EH (cell line): ENCODE measurements at places on chromosomes 6 and 20.
A peak's percentile ranks its signal among the peaks of the same experiment; 100 is the strongest.

DNA sequence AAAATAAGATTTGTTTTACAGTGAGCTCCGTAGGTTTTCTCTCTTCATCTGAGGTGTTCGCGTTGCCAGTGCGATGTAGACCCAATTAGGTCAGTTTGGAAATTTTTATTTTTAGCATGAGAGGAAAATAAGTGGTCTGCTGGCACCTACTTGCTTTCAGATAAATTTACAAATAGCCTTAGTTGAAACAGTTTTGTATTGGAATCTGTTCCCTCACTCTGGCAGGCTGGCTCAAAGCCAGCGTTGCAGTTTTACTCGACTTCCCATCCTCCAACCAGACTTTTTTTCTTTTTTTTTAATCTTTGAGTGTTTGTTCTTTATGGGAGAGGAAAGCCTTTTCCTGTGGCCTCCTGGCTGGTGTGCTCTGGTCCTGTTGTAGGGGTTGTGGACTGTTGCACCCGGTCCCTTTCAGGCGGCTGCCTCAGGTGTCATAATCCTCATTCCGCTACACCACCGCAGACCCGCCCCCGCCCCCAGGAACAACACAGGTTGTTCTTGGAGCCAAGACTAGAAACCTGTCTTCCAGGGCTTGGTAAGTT, 46.7 kb downstream of the TIAM2 start:
- no peak for DNase-seq

DNA sequence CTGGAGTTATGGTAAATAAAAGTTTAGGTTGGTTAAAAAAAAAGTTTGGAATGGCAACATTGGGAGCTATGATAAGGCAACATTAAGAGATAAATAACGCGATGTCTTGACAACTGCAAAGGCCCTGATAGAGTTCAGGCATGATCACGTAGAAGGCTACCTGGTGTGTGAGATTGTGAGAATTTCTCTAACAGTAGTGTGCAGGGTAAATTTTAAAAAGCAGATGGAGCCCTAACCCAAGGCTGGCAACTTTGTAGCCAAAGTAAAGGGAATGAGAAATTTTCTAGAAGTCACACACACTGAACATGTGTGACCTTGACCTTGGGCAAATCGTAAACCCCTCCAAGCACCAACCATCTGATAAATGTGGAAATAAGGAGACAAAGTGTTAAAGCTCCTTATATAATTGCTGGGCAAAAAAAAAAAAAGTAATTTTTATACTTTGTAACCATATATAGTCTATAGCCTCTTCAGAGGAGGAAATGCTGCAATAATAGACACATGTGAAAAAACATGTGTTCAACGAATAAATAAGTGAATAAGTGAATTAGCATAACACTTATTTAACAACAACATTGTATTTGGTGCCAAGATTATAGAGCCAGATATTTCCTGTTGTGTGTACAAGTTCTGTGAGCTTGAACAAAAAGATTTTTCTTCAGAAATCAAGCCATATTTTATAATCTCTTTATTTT, 18.2 kb downstream of the KCNQ5 start:
- no peak for DNase-seq

DNA sequence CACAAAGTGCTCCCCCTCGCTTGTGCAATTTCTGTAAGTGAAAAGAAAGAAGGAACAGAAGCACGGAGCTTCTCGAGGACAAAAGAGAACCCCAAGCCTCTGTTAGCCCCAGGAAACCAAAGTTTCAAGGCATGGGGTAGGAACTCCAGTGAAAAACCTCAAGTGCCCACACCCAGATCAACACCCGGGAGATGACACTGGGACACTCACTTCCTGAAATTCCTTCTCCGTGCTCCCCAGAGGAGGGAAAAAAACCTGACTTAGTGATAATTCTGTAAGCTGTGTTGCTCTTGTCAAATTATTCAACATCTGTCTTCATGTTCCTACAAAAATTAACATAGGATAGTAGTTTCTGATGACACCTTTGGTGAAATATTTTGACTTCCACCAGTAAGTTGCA, 4.6 kb downstream of the MDGA1 start:
- no peak for DNase-seq

DNA sequence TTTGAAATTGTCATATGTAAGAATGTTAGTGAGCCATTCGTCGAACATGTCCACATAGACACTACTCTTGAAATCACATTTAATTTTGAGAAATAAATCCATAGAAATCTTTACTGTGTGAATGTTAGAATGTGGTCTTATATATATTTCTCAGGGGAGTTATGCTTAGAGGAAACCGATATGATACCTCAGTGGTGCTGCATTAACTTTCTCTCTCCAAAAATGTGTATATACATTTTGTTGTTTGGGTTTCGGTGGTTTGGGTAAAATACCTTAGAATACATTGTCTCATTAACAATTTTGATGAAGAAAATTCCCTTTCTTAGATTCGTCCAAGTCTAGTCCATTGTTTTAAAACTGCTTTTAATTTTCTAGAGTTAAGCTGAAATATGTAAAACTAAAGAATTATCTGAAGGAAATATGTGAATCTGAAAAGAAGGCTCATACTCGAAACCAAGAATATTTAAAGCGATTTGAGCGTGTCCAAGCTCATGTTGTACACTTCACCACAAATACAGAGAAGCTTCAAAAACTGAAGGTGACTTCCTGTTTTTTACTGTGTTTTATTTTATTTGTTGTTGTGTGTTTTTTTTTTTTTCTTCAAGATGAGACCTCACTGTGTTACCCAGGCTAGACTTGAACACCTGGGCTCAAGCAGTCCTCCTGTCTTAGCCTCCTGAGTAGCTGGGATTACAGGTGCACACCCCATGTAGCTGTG, 10.3 kb downstream of the KIZ start:
- no peak for DNase-seq

DNA sequence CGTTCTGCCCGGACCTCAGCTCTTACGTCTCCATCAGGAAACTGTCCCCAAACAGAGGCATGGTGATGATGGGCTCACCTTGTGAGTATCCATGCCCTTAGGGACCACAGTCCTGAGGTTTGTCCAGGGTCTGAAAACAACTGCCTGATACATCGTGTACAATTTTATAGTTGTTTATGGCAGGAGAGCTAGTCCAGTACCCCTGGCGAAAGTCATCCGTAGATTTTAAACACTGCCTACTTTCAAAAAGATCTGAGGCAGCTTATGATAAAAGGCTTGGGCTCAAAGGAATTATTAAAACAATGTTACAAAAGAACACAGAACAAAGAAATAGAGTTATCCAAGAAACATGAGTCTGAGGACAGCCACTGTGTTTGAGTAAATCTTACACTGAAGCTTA, 14.0 kb downstream of the NTSR1 start:
- DNase-seq, result no peak

DNA sequence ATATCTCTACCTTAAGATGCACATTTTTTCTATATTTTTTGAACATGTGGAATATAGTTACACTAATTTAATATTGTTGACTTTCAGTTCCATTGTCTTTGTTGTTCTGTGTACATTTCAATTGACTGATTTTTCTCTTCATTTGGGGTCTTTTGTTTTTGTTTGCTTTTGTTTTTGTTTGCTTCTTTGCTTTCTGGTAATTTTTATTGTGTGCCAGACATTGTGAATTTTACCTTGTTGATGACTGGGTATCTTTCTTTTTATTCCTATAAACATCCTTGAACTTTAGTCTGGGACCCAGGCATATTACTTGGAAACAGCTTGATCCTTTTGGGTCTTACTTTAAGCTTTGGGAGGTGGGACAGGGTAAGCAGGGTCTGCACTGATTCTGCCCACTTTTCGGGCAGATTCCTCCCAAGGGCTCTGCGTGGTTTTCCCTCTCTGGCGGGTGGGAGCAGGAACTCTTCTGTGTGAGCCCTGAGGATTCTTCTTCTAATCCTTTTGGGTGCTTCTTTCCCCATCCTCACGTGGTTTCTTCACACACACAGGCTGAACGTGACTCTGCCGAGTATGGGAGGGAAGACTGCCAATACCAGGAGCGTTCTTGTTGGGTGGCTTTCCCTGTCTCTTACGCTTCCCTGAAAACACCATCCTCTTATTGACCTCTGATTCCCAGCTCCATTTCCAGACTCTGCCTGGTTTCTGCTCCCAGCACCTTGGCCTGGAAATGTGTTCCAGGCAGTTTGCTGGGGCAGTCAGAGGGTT, 200.5 kb downstream of the ARID1B start:
- no peak for DNase-seq

DNA sequence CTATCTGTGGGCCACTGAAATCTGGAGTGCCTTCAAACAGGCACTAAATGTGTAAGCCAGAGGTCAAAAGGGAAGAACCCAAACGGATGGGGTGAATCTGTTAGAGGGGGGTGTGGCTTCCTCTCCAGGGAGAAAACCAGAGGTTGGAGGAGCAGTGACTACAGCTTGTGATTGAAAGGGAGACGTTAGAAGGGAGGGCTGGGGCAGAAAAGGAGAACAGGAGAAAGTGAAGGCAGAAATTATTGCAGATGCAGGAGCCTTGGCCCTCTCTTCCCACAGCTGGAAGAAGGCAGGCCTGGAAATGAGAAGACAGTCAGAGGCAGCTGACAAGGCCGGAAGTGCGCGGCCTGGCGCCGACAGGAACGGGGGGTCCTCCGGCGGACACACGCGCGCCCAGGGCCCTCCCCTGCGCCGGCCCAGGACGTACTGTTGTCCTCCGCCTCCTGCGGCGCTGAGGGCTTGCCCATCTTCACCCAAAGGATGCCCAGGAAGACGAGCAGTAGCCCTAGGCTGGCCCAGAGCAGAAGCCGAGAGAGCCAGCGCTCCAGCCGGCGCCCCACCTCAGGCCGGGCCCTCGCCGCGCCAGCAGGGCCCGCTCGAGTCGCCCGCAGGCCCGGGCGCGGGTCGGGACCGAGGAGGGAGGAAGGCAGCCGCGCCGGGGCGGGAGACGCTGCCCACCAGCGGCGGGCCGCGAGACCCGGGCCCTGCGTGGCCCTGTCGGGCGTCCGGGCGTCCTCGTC, 806 bp downstream of the LEMD2 start:
- DNase-seq, result peak; percentile 86

- no peak for DNase-seq
These were observed 5.2 kb downstream of the UNC5CL start for GRCh38 chr6:41033776-41034175.

GRCh38 chr6:62652692-62653328, 366.8 kb upstream of the KHDRBS2 start:
- no peak for DNase-seq

GRCh38 chr6:110859335-110859792, 15.2 kb upstream of the AMD1 start:
- no peak for DNase-seq

DNA sequence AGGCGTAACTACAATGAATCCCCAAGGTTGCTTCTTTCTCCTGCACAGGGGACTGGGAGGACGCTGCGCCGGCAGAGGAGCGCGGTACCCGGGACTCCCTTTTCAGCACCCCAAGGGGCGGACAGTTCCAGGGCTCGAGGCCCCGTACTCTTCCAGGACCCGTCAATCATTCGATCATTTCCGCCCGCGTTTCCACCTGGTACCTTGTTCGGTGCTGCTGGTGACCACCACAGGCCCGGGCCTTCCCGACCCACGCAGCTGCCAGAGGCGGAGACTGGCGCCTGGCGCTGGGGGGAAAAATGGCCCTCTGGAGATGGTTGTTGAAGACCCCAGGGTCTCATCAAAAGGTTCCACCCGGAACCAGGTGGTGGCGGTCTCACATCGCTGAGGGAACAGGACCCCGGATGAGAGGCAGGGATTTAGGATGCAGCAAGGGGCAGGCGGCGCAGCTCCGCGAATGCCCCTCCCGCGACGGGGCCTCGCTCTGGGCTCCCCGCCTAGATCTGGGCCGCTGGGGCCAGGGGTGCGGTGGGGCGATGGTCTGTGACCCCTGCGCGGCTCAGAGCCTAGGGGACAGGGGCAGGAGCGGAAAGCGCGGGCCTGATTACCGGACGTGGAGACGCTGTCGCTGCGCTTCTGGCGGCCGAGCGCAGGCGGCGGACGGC, 744 bp downstream of the VSX1 start:
- peak; percentile 25 for DNase-seq

GRCh38 chr20:44738813-44739477, 6.7 kb upstream of the KCNK15 start:
- peak; percentile 81 for DNase-seq

DNA sequence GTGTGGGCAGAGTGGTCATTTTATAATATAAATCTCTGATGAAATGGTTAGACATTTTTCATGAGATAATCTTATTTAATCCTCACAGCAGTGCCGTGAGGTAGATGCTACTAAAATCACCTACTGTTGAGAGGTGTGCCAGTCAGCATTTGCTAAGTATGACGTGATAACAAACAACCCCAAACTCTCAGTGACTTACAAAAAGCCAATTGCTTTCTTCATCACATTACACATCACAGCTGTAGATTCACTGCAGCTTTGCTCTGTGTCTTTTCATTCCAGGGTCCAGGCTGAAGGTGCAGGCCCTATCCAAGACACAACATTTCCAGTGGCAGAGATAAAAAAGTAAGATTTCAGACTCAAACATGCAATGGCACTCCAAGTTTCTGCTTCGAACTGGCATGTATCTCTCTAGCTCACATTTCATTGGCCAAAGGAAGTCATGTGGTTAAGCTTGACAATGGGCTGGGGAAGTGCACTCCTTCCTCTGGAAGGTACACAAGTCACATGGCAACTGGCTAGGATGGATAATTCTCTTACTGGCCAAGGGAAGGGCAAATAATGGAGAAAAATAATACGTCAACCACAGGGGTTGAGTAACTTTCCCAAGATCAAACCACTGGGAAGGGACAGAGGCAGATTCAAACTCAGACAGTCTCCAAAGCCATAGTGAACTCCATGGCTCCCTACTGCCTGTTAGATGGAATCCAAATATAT, 69.5 kb upstream of the EPB41L1 start:
- DNase-seq, result no peak

DNA sequence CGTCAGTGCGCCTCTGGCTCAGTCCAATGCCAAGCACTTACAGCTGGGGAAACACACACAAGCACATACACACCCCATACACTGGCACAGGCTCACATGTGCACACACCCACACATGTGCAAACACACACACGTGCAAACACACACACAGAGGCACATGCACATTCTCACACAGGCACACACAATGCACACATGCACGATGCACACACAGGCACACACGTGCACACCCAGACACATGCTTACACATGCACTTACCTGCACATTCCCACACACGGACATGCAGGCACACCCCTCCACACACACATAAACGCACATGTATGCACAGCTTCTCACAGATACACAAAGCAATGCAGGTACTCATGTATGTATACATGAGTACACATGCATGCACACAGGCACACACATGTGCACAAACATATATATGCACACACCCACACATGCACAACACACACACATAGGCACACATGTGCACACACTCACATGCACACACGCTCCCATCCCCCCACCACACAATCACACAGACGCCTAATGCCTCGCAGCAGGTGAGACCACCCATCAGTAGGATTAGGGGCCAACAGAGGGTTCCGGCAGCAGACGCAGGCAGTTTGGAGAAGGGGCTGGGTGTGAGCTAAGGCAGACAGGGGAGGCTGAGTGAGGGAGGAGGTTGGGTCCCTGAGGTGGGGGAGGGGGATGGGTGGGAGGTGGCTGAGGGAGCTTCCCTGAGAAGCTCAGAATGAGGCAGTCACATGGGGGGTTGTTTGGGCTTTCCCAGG, 71.2 kb upstream of the SLCO4A1 start:
- no peak for DNase-seq
